Activated naive CD4-positive, alpha-beta T cell (primary cell): ENCODE measurements at places on chromosomes 3 and 15.

DNA sequence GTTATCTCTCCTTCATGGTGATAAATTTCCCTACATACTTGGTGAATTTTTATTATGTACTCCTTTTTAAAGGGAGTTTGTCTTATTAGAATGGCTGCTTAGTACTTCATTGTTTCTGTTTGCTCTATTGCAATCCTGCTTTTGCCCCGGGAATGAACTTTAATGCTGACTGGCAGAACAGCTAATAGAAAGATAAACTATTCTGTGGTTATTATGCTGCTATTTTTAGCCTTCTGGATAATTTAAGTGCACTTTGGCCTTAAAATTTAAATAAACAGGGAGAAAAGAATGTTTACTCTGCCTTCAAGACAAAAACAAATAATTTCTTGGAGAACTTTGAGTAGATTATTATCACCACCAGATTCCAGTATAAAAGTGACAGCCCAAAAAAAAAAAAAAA is 413.8 kb upstream of the CCDC54 start:
- DNase-seq = no peak

GRCh38 chr3:69389520-69390248 is 3.8 kb upstream of the FRMD4B start:
- no peak for DNase-seq

- no peak for DNase-seq
Measured at GRCh38 chr3:10557250-10557649, 51.9 kb upstream of the ATP2B2 start.

DNA sequence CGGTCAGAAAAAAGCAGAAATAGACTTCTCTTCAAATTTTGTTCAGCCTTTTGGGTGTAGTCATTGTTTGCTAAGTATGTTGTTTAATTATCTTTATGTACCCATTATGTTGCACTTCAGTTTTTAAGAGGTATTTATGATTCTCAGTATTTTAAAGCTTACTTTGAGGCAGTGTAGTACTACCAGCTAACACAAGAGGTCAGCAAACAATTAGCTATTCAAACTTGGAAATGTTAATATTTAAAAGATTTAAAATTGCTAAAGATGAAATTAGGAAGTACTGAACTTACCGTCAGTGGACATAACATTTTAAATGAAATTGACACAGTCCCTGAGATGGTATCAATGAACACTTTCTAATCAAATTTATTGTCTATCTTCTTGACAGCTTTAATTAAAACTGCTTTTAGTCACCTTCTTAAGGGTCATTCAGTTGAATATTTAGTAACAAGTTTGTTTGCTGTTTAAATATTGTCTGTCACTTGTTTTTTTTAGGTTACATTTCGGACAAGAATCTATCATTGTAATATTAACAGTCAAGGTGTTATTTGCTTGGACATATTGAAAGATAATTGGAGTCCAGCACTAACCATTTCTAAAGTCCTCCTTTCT is 28.1 kb downstream of the NKIRAS1 start:
- no peak for DNase-seq

- DNase-seq = no peak
Measured at GRCh38 chr15:47959617-47960413, 161.0 kb upstream of the SLC24A5 start.

DNA sequence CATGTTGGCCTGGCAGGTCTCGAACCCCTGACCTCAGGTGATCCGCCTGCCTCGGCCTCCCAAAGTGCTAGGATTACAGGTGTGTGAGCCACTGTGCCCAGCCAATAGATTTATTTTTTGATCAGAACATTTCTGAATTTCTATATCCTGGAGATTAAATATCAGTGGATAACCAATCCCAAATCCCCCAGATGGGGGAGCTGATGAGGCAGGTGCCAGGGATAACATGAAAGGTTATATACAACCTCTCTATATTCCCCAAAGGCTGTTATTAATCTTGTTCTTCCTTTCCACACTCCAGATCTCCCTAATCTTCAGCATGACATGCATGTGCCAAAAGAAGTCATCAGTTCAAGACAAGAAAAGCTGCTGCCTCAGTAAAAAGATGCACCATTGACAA is 112.3 kb downstream of the WDR76 start:
- no peak for DNase-seq

GRCh38 chr3:162491952-162492351 is 995.3 kb downstream of the OTOL1 start:
- DNase-seq = no peak
